ENCODE measurements at places on chromosomes 16 and 17.

DNA sequence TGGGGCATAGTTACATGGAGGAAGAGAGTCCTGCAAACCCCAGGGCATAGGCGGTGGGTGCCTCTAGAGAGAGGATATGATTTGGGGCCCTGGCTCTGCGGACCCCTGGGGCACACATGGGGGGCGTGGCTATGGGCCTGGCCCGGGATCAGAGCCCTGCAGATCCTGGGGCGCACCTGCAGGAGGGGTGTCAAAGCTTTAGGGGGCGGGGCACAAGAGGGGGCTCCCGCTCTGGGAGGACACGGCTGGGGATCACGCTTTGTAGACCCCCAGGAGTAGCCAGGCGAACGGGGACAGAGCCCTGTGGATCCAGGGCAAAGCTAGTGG lies 497 bp downstream of the BCL7C start:
- no peak for DNase-seq

- no peak for DNase-seq
These were observed 76.1 kb downstream of the C17orf58 start for GRCh38 chr17:67920212-67920611.

- no peak for DNase-seq
These were observed 314.3 kb downstream of the C16orf95 start for GRCh38 chr16:87002717-87003413.

DNA sequence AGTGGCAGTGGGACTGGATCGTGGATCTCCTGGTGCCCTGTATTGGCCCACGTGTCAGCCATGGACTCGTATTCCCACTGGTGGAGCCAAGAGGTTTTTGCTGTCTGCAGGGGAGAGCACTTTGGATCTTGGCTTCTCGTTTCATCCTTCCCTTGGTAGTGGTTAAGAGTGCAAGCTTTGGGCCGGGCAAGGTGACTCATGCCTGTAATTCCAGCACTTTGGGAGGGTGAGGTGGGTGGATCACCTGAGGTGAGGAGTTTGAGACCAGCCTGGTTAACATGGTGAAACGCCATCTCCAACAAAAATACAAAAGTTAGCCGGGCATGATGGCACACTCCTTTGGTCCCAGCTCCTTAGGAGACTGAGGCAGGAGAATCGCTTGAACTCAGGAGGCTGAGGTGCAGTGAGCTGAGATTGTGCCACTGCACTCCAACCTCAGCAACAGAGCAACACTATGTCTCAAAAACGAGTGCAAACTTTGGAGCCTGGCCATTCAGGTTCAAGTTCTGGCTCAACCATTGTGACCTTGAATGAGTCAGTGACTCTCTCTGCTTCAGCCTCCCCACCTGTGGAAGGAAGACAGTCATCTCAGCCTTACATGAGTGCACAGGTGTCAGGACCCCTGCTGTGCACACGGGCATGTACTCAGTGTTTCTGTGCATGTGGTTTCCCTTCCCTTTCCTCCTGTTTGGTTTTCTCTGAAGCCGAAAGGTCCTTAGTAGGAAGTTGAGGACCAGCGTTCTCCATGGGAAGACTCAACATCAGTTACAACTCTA lies 57.4 kb downstream of the PLCG2 start:
- DNase-seq, result no peak

- no peak for DNase-seq
These were observed 123.5 kb downstream of the PRKCA start for GRCh38 chr17:66425756-66426396.

DNA sequence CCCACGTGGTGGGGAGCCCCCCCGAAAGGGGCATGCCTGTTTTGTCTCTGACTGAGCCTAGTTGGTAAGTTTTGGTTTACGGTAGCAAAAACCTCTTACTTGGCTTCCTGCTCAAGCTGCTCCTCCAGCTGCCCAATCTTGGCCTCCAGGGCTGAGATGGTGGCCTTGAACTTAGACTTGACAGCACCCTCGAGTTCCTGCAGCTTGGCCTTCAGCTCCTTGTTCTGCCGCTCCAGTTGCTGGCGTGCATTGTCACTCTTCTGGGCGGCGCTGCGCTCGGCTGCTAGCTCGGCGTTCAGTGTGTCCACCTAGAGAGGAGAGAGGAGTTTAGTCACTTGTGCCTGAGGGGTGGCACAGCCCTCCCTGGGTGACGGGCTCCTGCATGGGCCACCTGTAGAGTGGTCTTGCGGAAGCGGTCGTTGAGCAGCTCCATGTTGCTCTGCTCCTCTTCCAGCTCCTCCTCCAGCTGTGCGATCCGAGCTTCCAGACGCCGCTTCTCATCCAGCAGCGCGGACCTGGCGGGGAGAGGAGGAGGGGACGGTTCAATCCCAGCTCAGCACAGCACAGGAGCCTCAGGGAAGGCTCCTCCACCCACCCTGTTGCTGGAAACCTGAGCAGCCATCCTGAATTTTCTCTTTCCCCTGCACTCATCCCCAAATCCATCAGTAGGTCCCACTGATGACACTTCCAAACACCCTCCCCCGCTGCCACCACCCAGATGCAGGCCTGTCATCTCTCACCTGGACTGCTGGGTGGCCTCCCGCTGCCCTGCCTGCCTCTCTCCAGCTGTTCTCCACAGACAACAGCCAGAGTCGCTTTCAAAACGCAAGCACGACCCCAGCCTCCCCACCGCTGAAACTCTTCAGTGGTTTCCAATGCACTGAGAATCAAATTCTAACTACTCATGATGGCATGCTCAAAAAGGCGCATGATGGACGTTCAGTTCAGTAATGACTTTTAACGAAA lies 44.6 kb downstream of the NDEL1 start:
- no peak for DNase-seq

DNA sequence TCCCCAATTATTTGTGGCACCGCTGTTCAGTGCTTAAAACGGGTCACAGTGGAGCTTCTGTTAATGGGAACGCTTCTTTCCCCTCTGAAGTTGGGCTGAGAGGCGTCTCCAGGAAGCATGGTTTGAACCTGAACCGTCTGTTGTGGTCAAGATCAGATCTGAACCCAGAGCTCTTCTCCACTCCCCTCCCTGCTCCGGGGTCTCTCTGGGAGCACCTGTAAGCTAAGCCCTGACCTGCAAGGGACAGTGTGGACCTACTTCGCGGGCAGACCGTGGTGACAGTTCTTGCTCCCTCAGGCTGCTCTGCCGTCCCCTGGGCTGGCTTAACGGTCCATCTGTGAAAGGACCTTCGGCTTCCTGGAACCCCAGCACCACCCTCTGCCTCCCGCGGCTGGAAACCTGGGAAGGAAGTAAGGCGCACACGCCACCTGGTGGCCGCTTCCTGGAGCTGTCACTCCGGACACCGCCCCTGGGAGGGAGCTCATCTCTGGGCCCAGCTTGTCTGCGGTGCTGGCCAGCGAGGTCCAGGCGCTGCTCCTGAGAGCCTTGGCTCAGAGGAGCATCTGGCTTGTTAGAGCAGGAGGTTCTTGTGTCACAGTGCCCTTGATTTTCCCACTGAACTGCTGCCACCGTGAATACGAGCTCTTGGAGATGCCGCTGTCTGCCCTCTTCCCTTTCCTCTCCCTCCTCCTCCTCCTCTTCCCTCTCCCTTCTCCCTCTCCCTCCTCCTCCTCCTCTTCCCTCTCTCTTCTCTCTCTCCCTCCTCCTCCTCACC lies 518.5 kb upstream of the EEF2KMT start:
- peak; percentile 42 for DNase-seq

DNA sequence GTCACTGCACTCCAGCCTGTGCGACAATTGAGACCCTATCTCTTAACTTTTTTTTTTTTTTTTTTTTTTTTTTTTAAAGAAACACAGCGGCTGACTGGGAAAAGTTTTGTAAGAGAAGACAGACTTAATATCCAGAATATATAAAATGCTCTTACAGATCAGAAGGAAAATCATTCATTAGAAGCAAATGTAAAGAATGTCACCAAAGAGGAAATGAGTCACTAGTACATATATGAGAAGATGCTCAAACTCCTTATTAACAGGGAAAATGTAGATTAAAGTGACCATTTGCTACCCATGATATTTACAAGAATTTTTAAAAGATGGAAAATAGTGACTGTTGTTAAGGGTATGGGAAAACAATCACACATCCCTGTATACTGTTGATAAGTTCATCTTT lies 48.9 kb downstream of the RABEP1 start:
- DNase-seq, result no peak

- no peak for DNase-seq
These were observed 5.5 kb upstream of the TCF25 start for GRCh38 chr16:89867918-89868317.

- DNase-seq, result no peak
These were observed 192.4 kb downstream of the KATNIP start for GRCh38 chr16:27742333-27742732.

- DNase-seq, result no peak
These were observed 73.2 kb downstream of the RMI2 start for GRCh38 chr16:11418506-11418905.

GRCh38 chr17:28579526-28579925 lies 2.8 kb upstream of the ALDOC start:
- DNase-seq, result peak; percentile 47

- DNase-seq, result no peak
These were observed 234.8 kb downstream of the IRX3 start for GRCh38 chr16:54051821-54052220.

DNA sequence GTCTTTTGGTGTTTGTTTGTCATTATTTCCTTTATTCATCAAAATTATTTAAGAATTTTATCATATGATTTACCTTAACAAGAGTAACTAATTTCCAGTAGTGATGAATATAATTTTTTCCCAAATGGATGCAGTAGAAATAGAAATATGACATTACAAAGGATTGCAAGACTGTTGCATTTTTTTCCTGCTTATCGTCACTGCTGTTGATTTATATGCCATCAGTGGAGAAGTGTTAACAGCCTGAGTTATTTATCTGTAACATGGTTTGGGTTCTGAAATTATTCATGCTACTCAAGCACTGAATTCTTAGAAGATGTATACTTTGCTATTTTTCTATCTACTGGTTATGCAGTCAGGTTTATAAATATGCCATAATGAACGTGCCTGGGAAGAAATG lies 68.6 kb downstream of the TMEM100 start:
- no peak for DNase-seq

GRCh38 chr16:66972983-66973382 lies 11.9 kb downstream of the CES3 start:
- DNase-seq, result no peak

- DNase-seq, result no peak
These were observed 22.6 kb upstream of the ERN1 start for GRCh38 chr17:64152428-64153125.

DNA sequence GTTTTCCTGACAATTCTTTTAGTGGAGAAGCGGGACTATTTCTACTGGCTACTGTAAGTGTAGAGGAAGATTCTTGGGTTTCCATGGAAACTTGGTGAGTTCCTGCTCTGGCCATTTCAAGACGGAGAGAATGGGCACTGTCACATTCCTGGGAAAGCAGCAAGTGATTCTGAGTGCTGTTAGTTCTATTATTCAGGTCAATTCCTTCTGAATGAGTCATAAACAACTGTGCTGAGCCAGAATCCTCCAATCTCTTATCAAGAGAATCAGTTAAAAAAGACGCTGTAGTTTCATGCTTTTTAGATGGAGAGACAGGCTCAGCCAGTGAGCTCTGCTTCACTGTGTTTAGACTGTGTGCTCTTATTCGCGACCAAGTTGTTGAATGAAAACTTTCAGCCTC lies 19.6 kb downstream of the AKAP10 start:
- no peak for DNase-seq

GRCh38 chr16:78376452-78376851 lies 277.0 kb downstream of the WWOX start:
- no peak for DNase-seq

DNA sequence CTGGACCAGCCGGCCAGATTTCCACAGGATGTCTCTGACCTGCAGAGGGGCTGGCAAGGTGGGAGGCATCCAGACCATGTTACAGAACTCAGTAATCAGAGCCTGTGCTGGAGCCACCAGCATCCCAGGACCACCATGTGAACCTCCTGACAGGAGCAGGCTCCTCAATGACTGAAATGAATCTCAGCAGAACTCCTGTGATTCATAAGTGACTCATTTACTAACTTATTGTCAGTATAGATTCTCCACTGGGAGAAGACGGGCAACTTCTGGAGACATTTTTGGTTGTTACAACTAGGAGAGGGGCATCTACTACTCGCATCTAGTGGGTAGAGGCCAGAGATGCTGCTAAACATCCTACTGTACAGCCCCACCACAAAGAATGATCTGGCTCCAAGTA lies 3.1 kb upstream of the WWOX start:
- no peak for DNase-seq

DNA sequence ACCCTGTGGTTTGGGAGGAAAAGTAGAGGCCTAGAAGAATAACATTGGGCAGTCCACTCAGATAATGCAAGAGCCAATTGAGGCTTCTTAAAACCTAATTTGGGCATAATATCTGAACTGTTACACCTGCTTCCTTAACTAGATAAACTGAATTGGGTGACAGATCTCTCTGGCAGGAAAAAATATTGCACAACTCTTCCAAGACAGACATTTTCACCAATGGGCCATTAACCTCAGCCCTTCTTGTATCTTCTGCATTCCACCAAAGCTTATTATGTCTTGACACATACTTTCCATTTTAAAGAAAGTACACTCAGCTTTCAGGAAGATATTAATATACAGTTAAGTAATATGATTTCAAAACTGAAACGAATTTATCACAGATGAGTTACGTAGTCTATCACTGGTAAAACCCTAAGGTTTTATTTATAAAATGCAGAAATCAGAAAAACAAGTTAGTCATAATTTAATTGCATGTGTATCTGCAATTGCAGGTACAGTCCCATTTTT lies 79.9 kb upstream of the MON1B start:
- DNase-seq, result no peak

- peak; percentile 19 for DNase-seq
These were observed 2.0 kb downstream of the KLHL11 start for GRCh38 chr17:41863074-41863848.

DNA sequence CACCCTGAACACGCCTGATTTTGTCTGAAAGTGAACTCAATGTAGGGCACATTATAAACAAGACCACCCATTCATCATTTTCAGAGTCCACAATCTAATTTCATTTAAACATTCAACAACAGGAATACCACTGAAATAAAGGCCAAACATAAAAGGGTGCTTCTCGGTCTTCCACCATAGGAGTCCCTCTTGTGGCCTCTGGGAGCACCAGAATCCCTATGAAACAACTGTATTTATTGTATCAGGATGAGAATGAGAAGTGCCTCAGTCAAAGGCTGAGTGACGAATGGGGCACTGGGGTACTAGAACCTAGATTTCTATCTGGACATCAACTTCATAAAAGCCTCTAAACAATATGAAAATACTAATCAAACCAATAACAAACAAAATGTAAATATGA lies 40.4 kb downstream of the NXPH3 start:
- DNase-seq, result no peak

All from activated naive CD4-positive, alpha-beta T cell treated with anti-CD3 and anti-CD28 coated beads, Interleukin-2, amount 50 U/mL, for 72 hours (primary cell).